ENCODE measurements at places on chromosomes 11 and 22. TPM values are rescaled to one million over a fixed set of nuclear protein-coding genes. Genes with fewer than 3 reads are reported as not detected.

DNA sequence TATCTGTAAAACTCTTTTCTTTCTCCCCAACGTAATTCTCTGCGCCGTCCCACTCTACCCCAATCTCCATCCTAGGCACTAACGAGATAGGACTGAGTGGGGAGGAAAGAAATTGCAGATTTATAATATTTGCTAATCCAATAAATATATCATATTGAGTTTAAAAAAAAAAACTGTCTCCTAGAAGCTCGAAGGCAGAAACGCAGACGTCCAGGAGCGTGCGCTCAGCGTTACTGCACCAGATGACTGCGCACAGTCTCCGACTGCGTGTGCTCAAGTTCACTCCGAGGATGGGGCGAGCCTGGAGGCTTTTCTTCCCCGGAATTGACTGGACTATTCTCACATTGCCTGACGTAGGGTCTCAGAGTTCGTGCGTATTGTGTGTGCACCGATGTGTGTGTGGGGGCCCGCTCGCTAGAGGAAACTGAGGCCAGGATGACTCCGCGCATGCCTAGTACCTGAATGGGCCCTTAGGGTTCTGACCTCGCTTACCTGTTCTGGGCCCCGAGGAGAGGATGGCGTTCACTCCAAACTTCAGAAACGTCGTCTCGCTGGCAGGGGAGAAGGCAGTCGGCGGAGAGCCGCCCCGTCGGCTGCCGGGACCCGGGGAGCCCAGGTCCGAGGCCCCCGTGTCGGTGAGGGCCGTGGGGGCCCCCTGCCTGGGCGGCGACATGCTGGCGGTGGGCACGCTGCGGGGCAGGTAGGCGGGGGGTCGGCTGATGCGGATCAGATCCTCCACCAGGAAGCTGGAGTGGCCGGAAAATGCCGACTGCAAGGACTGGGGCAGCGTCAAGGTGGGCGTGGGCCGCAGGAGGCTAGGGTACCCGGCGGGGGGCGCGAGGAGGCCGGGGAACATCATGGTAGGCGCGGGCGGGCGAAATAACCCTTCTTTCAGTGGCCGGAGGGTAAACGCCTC, 551 bp downstream of the DBX1 start:
- DNase-seq: peak; percentile 35

The ZFTA gene
- 216 TPM for total RNA-seq

GRCh38 chr22:27718186-27719035, 83.1 kb downstream of the MN1 start:
- DNase-seq: no peak

DNA sequence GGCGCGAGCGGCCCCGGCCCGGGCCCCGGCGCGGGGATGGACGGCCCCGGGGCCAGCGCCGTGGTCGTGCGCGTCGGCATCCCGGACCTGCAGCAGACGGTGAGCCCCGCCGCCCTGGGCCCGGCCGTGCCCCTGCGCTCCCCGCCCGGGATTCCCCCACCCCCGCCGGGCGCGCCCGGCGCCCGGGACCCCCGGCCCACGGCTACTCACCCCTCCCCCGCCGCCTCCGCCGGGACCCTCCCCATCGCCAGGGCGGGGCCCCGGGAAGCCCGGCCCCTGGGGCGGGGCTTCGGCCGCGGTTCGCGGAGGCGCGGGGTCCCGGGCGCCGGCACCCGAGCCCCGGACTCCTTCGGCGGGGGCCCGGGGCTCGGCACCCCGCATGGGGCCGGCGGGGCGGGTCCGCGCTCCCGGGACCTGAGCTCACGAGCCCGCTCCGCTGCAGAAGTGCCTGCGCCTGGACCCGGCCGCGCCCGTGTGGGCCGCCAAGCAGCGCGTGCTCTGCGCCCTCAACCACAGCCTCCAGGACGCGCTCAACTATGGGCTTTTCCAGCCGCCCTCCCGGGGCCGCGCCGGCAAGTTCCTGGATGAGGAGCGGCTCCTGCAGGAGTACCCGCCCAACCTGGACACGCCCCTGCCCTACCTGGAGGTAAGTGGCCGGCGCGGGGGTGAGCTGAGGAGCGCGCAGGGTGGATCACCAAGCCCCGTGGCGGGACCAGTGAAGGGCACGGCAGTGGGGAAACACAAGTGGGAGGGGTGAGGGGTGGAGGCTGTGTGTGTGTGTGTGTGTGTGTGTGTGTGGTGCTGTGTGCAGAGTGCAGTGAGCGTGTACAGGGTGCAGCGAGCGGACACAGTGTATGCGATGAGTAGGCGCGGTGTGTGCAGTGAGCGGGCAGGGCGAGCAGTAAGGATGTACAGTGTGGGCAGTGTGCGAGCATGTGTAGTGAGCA, 2.3 kb downstream of the SHANK3 start:
- peak; percentile 62 for DNase-seq

DNA sequence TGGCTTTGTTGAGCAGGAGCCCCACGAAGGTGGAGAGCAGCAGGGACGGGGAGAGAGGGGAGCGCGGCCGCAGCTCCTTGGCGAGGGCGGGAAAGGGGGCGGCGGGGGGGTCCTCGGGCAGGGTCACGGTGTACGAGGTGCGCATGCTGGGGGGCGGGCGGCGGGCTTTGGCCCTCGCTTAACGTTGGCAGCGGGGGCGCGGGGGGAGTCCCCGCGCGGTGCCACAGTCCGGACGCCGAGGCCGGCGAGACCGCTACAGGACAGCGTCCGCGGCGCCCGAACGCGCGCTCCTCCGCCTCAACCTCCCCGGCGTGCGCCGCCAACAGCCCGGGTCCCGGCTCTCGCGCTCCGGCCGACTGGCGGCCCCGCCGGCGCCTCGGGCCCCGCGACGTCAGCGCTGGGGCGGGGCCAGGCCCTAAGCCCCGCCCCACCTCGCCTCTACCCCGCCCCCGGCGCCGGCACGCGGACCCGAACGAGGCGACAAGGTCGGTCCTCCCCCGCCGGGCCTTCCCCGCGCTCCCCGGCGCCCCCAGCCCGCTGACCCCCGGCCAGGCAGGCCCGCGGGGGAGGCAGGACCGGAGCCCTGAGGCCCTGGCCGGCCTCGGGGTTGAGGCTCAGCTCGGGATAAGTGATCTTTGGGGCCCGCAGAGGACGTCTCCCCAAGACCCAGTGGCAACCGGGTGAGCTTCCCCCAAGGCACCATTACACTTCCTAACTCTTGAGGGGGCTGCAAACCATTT, 17.5 kb downstream of the USP2 start:
- peak; percentile 70 for DNase-seq

The ZNF214 gene
- 1.8 TPM for total RNA-seq

The MUC5AC gene
- total RNA-seq: not detected

DNA sequence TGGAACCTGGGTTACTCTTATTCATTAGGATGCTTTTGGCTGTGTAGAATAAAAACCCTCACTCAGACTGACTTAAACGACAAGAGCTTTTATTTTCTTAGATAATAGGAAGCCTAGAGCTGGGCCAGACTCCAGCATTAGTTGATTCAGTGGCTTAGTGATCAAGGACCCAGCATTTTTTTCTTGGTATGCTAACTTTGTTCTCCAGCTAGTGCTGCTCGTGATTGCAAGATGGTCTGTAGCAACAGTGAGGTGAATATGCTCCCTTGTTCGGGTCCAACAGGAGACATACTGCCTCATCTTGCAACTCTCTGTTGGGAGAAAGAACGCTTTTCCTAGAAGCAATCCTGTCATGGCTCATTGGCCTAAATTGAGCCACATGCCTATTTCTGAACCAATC, 33.4 kb downstream of the INSC start:
- no peak for DNase-seq

The CYTH4 gene
- not detected for total RNA-seq

DNA sequence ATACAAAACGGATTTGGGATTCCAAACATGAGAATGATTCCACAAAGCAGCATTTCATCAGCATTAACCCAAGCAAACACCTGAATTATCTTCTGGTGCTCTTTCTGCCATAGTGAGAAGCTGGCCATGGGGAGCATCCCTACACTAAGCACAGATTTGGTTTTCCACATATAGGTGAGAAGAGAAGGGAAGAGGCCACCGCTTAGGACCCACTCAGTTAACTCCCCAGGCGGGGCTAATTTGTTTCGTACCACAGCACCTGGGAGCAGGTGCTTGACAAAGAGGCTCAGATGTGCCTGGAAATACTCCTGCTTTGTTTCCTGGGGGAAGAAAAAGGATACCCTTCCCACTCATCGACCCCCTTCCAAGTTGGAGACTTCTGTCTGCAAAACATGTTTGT, 64.2 kb downstream of the RAB30 start:
- no peak for DNase-seq

The CDCA5 gene
- total RNA-seq: 7.7 TPM

The KIRREL3 gene
- 25.3 TPM for total RNA-seq

- DNase-seq: no peak
Measured at GRCh38 chr11:23944923-23945322, 551.9 kb upstream of the LUZP2 start.

All from glutamatergic neuron (in vitro differentiated cells).